ENCODE measurements at places on chromosomes 12 and 14.
A peak's percentile ranks its signal among the peaks of the same experiment; 100 is the strongest.

DNA sequence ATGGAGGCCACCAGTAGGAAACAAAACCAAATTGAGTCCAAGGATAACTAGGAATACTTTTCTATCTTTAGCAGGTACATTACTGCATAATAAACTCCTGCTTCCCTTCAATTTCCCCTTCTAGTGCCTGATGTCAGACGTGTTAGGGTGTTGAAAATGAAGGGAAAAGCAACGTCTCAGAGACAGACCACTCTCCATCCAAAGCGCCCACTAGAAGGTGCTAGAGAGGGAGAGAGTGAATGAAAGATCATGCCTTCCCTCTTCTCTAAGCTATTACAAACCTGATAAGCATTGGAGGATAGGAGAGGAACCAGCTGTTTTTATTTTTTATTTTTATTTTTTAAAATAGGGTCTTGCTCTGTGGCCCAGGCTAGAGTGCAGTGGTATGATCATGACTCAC is 64.1 kb downstream of the ZNF641 start:
- DNase-seq: no peak

DNA sequence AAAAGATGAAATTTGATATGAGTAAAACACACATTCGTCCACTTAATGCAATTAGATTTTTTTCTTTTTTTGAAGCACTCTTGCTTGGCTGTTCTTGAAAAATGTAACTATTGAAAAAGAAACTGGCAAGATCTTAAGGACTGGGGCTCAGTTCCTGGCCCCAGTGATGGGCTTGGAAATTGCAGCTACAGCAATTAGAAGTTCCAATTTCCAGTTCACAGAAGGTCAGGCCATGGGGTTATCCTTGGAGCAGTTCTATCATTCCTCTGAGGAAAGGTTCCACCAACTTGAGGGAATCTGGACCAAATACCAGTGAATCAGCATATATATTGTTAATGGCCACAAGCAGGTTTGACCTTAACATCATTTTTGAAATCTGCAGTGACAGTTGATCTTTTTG is 18.9 kb downstream of the IGF1 start:
- no peak for DNase-seq

GRCh38 chr14:101775826-101776225 is 14.3 kb downstream of the PPP2R5C start:
- DNase-seq: no peak

- DNase-seq: no peak
Observed at GRCh38 chr14:93039649-93040315, 75.9 kb downstream of the ITPK1 start.

GRCh38 chr12:80681287-80681686 is 26.1 kb upstream of the MYF6 start:
- no peak for DNase-seq

DNA sequence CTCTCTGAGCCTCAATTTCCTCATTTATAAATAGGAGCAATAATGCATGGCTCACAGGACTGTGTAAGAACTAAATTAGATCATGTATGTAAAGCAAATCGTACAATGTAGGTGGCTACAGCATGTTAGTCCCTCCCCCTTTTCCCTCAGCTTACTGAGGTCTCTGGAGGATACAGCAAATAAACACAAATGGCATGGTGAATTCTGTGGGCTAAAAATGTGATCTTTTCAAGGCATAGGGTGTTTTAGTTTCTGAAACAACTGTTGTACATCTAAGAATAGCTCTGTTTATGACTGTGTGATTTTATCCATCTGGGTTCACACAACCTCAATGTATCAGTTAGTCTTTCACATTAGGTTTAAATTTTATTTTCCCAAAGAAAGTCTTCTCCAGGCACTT is 121.2 kb upstream of the PLEKHG7 start:
- no peak for DNase-seq

GRCh38 chr14:28876572-28876945 is 110.0 kb downstream of the FOXG1 start:
- DNase-seq: no peak

DNA sequence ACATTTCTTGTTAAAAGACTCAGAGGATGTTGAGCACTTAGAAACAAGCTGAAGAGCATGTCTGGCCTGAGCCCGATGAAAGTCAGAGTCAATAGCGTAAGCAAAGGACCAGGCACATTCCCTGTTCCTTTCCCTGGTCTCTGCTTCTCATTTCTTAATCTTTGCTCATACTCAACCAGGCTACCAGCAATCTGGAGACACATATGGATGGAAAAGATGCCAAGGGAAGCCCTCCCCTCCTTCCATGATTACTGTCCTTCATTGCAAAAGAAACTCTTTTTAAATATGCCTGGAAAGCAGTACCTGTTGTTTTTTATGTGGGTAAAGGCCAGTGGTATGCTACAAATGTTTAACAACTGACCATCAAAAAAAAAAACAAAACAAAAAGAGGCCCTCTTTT is 44.2 kb upstream of the PLEKHG7 start:
- DNase-seq: no peak

DNA sequence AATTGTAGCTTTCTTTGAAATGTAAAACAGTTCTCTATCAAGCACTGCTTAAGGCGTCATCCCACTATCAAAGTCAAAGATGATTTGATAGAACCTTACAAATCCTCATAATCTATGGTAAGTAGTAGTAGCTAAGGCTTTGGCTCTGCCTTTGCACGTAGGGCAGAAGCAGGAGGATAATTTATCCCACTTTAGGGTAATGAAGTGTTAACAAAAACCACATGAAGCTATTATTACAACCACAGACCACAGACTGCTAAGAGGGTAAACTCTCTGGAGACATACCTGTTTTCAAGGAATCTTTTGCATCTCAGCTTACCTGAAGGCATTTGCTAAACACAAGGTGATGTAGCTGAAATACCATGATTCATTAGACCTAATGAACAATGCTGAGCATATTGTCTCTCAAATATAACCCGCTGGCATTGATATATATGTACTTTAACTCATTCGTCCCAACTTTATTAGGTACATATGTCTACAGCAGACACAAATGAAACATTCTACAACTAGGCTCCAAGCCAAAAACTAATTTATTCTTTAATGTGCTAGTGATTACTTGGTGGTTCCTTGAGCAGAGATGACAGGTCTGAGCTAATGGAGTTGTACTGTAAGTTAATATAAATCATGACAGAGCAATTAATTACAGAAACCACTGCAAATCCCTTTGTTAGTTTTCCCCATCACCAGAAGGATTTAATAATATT is 368.8 kb downstream of the ETNK1 start:
- no peak for DNase-seq

DNA sequence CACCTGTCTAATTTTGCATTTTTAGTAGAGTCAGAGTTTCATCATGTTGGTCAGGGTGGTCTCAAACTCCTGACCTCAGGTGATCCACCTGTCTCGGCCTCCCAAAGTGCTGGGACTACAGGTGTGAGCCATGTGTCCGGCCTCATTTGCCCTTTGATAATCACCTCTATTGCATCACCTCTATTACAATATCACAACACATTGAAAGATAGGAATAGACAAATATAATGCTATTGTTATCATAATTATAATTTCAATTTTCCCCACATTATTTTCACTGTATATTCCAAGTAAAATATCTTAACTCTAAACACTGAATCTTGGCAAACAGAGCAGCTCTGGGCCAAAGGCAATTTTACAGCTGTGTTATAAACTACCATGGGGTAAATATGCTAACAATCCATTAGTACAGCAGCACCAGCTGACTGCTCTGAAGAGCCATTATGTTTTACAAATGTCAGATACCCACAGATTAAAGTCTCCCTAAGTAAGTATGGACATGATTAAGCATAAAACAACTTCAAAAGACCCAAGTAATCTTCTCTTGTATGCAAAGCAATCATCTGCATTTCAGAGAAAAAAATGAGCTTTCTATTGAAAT is 173.2 kb downstream of the MED13L start:
- DNase-seq: no peak

- no peak for DNase-seq
Observed at GRCh38 chr14:89892953-89893352, 61.6 kb downstream of the EFCAB11 start.

- DNase-seq: no peak
Observed at GRCh38 chr14:105878125-105878524, 351.7 kb downstream of the TMEM121 start.

DNA sequence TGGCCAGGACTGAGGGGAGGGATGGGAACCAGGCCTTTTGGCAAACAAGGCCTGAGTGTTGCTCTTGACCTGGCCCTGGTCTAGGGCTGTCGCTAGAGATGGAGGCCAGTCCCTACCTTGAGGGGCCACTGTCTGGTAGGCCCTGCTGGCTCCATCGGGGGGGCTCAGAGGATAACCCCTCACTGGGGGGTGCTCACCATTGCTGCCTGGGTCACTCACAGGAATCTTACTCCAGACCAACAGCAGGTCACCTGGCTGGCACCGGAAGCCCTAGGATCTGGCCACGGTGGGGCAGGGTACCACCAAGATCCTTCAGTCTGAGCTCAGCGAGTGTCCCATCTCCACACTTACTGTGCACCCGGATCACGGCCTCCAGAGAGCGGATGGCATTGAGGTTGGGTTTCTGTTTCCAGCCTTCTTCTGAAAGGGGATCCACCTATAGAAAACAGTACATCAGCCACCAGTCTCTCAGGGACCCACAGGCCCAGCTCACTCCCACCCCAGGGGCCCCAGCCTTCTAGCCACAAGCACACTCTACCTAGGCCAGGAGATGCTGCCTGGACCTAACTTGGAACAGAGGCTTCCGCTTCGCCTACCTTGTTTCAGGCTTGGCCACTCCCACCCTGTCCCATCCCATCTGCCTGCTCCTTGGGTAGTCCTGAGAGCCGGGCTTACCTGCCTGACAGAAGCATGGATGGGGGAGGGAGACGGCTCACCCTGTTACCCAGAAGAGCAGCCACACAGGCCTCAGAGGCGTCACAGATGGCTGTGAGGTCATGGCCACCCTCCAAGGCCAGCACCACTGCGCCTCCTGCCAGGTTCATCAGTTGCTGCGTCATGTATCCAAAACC is 12.2 kb downstream of the SLC48A1 start:
- no peak for DNase-seq

- DNase-seq: peak; percentile 100
Observed at GRCh38 chr12:112012775-112013600, at the start of the genes ERP29 and TMEM116. Gene ERP29, plus strand, starts transcription at chr12:112013426. Its CDS starts 40 bp downstream, at chr12:112013466. Gene TMEM116, minus strand, starts transcription at chr12:112013165. Its CDS starts 7,895 bp downstream, at chr12:112005270.

- no peak for DNase-seq
Observed at GRCh38 chr14:100577321-100577985, 9.8 kb downstream of the BEGAIN start.

DNA sequence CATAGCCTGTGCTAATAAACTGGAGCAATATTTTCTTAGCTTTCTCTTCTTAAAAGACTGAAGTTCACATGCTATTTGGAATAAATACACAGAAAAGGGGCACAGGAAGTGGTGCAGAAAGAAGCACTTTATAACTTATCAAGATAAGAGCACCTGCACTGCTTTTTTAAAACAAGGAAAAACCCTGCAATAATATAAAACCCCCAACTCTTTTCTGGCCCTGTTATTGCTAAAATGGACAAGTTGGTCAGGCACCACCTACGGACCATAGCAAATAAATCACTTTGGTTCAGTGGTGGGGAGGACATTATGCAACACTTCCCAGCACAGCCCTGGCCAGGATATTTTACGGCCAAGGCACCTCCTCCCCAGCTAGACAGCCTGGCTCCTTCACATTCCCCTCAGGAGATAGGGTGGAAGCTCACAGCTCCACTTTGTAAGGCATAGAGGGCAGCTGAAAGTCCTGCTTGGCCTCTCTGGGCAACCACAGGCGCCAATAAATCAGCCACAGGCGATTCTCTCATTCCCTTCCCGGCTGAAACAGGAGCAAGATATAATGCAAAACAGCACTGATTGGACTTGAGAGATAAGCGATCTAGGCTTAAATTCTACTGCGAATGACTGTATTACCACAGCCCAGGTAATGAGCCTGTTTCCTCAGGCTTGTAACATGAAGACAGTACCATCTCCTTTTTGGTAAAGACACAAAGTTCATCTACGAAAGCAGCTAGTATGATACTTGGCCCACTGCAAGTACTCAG is 2.0 kb downstream of the ZBTB25 start:
- DNase-seq: no peak

- DNase-seq: no peak
Observed at GRCh38 chr12:24970177-24970576, 21.3 kb upstream of the BCAT1 start.

DNA sequence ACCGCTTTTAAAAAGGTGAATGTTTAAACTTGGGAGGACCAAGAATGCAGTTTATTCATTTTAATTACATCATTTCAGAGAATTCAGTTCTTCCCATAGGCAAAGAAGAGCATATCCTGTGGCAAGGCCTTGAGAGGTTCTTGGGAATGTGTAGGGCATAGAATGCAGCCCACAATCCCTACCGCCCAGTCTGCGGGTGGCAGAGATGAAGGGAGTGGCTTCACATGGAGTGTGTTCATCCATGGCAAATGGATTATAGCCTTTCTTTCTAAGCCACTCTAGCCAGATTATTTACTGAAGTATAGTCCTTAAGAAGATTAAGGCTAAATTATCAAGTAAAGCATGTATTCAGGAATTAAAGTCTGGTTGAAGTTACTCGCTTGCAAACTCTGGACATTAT is 97.4 kb downstream of the TSPAN8 start:
- DNase-seq: no peak

DNA sequence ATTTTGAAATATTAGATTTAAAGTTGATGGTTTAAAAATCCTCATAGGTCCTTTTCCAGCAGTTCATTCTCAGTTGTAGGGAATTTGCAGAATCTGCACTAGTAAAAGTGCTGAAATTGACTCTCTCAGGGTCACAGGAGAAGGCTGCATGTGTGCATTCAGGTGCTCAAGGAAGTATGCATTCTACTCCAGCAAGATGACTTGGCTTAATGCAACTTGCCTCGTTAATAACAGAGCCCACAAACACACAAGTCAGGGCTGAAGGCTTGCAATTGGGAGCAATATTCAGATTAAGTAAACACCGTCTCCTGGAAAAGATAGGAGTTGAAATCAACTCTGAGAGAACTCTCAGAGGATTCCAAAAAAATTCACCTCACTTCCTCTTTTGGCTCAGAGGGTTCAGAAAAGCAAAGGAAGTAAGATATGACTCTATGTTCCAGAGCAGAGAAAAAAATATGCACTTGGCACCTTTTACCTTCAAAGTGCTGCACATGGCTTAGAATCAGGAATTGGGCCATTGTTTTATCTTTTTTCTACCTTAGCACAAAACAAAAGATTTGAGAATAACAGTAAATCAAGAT is 406.3 kb upstream of the DCN start:
- DNase-seq: no peak

DNA sequence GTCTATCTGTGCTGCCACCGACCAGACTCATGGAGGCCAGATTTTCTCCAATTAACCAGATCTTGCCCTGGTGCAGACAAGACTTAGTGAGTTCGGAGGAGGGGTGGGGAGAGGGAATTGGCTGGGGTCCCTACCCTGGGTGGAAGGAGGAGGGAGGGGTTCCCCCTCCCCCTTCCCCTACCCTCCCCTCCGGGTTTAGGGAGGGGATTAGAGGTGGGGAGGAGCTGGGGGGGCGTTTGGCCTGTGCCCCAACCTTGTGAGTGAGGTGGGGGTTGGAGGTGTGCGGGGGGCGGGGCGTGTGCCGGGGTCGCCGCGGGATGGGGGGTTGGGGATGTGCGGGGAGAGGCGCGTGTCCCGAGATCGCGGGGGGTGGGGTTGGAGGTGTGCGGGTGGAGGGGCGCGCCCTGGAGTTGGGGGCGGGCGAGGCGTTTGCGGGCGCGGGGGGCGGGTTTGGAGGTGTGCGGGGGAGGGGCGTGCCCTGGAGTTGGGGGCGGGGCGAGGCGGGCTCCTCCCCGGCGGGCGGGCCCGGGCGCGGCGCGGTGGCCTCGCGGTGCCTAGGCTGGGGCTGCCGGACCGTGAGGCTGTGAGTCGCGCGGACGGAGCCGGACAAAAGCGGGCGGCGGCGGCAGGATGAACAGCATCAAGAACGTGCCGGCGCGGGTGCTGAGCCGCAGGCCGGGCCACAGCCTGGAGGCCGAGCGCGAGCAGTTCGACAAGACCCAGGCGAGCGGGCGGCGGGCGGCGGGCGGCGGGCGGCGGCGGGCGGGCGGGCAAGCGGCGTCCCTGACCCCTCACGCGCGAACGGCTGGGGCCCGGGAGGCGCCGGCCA is at the start of gene HIP1R:
TSS of gene HIP1R (plus strand) at position 537 of the 829 bp plus-strand sequence. CDS start at position 631, 94 bp downstream.
- peak; percentile 69 for DNase-seq
